ENCODE measurements at places on chromosomes 6 and 20.

- DNase-seq, result no peak
These were observed 29.2 kb upstream of the BTN3A2 start for GRCh38 chr6:26335631-26336323.

DNA sequence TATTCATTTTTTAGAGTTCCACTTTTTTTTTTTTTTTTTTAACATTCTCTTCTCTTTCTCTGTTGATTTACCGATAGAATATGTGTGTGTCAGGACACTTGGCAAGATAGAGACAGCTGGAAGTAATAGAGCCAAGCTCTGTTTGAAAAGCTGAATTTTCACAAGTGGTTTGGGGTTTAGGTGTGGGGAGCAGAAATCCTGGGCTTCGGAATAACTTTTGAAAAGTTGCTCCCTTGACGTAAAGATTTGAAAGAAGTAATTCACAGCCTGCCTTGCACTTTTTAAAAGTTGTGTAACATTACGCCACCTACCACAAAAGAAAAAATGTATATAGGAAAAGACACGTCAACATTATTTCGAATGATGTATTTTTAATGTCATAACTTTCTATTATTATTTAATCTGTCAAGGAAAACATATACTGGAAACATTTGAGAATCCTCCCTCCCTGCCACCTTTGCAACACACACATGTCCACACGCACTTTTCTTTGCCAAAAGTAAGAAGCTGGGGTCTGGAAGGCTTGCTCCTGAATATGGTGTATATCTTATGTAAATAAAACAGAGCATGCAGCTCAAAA lies 917.9 kb downstream of the KIF16B start:
- DNase-seq, result no peak

- DNase-seq, result no peak
These were observed 5.7 kb upstream of the NHSL1 start for GRCh38 chr6:138504764-138505689.

GRCh38 chr6:55882718-55883569 lies 7.6 kb upstream of the BMP5 start:
- no peak for DNase-seq

DNA sequence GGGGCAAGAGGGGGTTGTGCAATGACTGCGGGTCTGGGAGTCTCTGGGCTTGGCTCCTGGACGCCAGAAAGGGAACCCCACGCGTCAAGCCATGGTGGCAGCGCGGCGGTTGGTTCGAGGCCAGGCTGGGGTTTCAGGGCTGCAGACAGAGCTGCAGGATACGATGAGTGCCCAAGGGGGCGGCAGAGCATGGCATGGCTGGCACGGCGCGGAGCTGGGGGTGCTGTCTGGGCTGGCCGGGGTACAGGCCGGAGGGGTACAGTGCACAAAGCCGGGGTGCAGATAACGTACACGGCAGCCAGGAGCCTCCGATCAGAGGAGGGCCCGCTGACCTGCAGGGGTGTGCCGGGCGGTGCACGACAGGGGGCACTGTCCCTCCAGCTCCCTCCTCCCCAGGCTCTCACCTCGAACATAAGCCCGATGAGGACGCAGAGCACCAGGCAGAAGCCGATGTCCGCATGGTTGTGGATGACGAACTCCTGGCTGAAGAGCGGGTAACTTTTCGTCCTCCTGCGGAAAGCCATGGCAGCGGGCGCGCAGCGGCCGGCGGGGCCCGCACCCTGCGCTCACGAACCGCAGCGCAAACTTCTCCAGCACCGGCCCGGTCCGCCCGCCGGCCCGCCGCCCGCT lies 353 bp downstream of the TRAM2 start:
- peak; percentile 65 for DNase-seq

GRCh38 chr6:44126320-44127149 lies 717 bp downstream of the MRPL14 start:
- DNase-seq, result no peak

- DNase-seq, result no peak
These were observed 299.1 kb upstream of the KCNQ5 start for GRCh38 chr6:72322771-72323170.

DNA sequence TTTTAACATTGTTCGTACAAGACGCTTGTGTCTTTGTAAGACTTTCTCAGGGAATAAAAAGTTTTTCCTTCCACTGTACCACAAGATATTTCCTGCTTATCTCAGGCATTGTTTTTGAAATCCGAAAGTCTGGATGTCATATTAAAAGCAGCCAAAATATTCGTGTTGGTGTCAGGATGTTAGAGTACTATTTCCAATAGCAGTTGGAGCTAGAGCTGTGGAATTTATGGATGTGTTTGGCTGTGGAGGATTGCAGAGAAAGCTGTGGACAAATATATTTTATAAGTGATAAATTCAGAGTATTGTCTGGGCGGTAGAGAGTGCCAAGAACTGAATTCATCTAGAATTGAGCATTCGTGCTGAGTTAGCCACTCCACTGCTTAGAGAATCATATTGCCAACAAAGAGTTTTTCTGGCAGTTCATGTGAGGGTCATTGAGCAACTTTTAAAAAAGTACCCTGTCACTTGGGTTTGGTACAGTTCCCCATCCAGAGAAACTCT lies 57.7 kb downstream of the ZDHHC14 start:
- DNase-seq, result peak; percentile 82

DNA sequence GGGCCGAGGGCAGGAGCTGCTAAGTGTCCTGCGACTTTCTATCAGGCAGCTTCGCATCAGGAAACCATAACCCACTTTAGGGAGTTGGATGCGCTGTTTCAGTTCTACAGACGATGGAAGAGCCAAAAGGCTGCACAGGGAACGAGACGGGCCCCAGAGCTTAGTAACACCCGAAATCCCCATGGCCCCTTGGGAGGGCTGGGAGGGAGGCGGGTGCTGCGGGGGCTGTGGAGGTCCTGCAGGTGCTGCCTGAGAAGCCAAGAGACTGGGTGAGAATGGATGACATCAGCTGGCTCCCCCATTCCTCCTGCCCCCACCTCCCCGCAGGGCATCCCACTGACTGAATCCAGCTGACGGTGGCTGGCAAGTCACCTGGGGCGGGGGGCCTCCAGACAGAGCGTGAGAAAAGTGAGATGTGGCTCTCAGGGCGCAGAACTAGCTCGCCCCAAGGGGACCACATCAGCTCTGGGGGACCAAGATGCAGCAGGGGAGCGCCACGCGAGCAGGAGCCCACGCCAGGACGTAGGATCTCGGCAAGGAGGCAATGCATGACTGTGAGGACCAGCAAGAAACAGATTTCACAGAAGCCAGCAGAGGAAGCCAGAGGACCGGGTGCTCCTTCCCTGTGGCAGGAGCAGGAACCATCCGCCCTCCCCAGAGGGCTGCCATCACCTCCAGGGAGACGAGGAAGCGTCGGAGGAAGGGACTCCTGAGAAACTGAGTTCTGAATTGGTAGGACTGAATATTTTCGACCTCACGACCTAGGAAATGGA lies 36.8 kb downstream of the PNLDC1 start:
- DNase-seq, result no peak

DNA sequence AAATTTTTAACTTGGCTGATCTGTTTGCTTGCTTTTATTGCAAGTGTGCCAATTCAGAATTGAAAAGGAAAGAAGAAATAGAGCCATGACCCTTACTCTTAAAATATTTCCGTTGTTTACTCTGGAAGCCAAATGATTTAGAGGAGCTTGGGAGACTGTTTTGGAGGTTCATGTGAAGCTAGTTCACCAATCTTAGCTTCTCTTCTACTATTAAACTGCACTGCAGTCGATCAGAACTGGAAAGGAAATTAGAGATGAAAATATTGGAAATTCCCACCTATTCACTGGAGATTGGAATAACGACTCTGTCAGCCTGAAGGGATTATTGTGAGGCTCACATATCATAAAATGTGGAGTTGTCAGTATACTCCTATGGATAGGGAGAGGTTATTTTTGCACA lies 81.8 kb downstream of the MLIP start:
- DNase-seq, result no peak

DNA sequence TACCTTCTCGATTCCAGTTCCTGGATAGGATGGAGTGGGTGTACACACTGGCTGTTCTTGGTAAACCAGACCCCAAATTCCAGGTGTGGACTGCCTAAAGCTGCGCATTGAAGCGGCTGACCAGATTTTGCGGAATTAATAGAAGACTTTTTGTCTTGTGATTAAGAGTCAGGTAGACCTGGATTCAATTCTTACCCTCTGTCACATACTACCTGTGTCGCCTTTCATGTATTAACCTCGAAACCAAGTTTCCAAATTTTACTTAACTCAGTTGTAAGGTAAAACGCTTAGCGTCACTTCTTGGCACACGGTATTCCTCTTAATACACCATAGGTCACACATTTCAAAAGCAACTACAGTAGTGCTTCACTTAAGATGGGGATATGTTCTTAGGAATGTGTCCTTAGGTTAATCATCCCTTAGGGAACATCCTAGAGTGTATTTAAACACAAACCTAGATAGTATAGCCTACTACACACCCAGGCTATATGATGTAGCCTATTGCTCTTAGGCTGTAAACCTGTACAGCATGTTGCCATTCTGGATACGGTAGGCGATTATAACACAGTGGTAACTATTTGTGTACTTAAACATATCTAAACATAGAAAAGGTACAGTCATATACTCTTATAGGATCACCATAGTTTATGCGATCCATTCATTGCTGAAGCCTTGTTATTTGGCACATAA lies 733 bp upstream of the GOPC start:
- no peak for DNase-seq

DNA sequence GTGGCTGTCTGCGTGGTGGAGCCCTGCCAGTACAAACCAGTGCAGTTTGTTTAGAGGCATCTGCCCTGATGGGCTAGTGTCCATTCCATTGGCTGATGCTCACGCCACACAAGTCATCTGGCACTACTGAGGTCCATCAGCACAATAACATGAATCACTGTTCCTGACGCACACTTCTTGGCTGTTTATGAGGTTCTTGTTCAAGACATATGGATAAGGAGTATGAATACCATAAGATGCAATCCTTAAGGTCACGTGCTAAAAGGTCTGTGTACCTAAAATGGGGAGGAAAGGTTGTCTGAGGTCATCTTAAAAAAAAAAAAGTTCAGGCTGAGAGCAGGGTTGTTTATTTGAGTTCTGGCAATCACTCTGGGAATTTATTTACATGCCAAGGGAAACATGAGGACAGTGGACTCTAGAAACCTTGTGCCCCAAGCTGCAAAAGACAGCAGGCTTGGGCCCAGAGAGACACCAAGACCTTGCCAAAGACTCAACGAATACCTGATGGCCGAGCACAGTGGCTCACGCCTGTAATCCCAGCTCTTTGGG lies 54.1 kb upstream of the SHLD1 start:
- DNase-seq, result no peak

GRCh38 chr6:73497915-73498314 lies 22.9 kb downstream of the EEF1A1 start:
- DNase-seq, result no peak

DNA sequence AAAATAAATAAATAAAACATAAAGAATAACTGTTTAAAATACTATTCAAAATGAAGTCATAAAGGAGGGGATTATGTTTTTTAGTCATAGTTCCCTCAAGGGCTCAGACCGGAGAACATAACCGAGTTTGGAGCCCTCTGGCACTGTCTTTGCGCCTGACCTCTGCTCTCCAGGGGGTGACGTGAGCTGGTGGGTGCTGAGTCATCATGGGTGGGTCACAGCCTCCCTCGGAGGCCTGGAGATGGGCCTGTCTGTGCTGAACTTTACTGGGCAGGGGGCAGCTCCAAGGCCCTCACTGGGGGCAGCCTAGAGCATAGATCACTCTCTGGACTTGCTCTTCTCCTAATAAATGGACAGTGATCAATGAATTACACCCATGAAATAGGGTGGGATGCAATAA lies 3.1 kb upstream of the MAVS start:
- DNase-seq, result no peak

GRCh38 chr6:140178520-140178919 lies 804.1 kb upstream of the CITED2 start:
- no peak for DNase-seq

GRCh38 chr6:84027340-84028181 lies 6.0 kb upstream of the MRAP2 start:
- DNase-seq, result no peak

GRCh38 chr6:49551866-49552129 lies 1.3 kb downstream of the C6orf141 start:
- DNase-seq, result no peak

Measured in right lung (tissue), 10 donors.